Foreskin keratinocyte (primary cell): ENCODE measurements at places on chromosomes 11 and 22. TPM values are rescaled to one million over a fixed set of nuclear protein-coding genes. Genes with fewer than 3 reads are reported as not detected.

The APOA4 gene
- total RNA-seq: not detected in 2 replicates

- DNase-seq: no peak
Measured at GRCh38 chr11:113992459-113993110, 17.7 kb downstream of the HTR3A start.

- peak; percentile 11 for DNase-seq
Measured at GRCh38 chr11:5891216-5891800, 1.7 kb upstream of the OR52E5 start.

The HORMAD2 gene
- total RNA-seq: not detected in 2 replicates

DNA sequence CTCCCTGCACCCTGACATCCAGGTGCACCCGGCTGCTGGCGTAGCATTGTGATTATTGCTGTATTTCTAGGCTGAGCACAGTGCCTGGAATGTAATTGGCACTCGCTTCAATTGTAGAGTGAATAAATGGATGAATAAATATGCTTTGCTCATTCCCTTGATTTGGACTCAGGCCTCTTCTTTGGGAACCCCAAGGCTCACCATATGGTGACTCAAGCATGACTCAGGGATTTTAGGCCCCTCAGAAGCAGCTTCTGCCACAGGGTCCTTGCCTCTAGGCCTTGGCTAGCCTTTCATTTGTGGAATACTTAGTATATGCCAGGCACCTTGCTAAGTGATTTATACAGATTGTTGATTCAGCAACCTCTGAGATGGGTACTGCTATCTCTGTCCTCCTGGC is 78.9 kb downstream of the GRIK4 start:
- no peak for DNase-seq
